ENCODE measurements at places on chromosomes 11 and 22.

- DNase-seq, result no peak
Observed at GRCh38 chr11:6194065-6194581, 4.9 kb upstream of the OR52W1 start.

GRCh38 chr11:20493340-20493739, 105.8 kb downstream of the PRMT3 start:
- DNase-seq, result no peak

DNA sequence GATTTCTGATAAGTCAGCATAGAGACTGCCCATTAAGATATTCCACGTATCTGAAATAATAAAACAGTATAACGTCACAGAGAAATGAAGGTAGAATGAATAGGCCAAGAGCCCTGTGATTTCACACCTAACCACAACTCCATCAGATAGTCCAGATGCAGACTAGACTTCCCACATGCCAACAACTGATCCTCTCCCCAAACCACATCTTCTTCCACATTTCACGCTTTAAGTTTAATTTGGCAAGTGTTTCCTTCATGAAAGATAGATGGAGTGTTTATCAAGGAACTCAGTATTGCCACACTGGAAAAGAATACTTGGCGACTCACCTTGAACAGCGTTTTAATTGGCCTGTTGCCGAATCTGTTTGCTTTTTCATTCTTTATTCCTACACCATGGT, 81.5 kb downstream of the MUC15 start:
- no peak for DNase-seq

- DNase-seq, result no peak
Observed at GRCh38 chr11:12007769-12008737, at the start of gene DKK3. Gene DKK3 (minus strand): TSS chr11:12008626. CDS start chr11:12008582, 44 bp downstream.

DNA sequence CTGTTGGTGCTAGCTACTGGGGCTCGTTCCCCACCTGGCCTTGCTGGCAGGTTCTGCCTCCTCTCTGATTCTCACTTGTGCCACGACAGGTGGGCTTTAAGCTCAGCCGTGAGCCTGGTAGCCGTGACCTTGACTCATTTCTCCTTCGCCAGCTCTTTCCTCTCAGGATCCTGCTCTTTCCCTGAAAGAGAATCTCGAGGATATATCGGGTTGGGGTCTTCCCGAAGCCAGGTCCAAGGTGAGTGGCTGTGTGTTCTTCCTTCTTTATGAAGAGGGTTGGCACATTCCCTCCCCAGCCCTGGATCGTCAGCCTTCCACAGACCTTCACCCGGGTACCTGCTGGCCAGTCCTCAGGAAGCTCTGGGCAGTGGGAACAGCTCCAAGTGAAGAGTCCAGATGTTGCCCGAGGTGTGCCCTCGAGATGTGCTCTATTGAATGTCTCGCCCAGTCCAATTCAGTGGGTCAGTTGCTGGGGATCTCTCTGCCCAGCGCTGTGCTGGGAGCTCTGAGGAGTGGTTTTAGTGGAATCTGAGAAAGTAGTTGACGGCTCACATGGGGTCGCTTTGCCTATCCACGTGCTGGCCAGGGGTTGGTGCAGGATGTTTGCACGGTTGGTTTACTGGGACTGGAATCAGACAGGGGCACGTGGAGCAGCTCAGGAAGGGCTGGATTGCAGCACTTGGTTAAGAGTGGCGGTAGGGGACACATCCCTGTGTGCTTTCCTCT, 1.4 kb downstream of the ZNF74 start:
- DNase-seq, result no peak

- no peak for DNase-seq
Observed at GRCh38 chr11:68261006-68261405, 10.8 kb downstream of the C11orf24 start.

DNA sequence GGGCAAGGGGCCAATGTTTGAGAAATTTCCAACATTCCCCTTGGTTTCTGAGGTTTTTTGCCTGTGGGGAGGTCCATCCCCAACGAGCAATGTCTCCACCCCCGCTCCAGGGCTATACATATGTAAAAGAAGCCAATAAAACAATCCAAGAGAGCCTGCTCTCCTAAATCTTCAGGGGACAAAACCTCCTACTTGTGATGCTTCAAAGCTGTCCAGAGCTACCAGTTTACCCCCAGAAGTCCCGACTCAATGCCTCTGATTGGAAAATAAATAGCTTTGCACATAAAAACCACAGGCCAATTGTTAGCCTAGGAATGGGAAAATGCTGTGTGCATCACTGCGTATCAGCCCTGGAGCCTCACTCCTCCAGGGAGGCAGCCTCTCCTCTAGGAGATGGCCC, 66.0 kb upstream of the PAX6 start:
- DNase-seq, result no peak

DNA sequence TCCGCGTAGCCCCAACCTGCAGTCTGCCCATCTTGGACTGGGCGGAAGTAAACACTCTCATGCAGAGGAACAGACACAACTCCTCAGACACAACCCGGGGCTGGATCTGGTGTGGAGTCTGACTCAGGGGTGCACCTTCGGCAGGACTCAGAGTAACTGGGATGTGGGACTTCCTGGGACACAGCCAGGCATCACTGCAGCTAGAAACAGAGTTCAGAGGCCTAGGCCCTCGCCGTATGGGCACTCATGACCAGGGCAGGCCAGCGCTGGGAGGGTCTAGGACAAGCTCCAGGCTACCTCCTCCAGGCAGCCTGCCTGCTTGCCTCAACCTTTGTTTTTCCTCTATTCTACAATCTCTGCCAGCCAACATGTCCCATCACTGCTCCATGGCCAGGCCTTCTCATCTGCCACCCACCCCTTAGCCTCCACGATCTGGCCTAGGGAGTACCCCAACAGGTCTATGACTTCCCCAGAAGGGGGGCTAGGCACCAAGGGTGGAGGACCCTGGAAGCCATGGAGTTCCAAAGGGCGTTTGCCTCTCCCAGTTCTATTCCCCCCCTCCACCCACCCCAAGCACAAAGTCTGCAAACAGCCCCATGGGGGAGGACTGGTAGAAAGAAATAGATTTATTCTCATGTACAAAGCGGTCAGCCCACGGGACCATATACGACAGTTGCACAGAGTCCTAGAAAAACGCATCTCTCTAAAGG, 98.5 kb downstream of the PDE2A start:
- DNase-seq, result no peak

DNA sequence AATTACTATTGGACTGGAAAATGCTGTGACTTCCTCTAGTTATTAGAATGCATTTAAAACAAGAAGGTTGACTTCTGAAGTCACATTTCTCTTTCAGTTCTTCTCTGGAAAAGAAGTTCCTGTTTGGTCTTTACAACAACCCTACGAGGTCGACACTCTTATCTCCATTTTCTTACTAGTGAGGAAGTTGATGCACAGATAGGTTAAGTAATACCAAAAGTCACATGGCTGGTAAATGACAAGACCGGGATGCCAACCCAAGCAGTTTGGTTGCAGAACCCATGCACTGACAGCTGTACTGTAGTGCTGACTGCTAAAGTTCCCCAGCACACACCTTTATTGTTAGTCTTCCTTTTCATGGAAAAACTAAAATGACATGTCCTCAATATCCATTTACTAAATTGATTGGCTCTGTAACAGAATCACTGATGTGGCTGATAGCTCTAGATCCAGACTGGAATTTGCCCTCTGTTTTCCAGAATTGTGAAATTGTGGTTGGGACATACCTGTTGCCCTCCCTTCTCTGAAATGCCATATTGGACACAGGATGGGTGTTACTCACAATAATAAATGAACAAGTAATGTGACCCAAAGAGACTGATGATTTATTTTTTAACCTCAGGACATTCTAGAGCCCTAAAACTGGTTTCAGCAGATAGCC, 9.4 kb upstream of the TECTA start:
- DNase-seq, result no peak

DNA sequence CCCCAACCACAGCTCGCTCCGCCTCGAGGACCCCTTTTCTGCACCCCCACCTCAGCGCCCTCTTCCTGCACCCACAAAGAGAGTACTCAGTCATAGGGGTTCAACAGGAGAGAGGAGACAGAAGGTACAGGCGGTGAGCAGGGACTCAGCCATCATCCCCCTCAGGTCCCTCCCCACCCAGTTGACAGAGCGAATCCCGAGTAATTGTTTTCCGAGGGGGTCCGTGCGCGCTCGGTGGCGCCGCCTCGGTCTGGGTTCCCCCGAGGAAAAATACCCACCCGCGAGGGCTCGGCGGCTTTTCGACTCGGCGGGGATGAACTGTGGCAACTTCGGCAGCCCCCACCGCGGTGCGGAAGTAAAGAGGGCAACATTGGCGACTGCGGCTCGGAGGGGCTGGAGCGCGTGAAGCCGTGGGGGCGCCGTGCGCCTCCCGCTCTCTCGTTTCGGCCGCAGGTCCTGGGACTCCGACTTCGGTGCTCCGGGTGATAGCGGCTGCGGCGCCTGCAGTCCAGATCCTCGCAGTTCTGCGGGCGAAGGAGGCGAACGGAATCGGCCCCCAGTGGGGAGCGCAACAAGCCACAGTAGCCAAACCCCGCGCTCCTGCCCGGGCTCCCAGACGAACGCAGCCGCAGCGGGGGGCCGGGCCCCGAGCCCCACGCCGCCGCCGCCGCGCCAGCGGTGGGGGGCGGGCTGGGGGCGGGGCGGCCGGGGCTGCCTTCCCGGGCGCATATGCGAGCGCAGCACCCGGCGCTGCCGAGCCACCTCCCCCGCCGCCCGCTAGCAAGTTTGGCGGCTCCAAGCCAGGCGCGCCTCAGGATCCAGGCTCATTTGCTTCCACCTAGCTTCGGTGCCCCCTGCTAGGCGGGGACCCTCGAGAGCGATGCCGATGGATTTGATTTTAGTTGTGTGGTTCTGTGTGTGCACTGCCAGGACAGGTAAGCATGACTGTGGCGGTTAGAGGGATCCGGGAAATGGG, at the start of gene NELL1:
NELL1 (plus strand) TSS at position 743 of the 976 bp plus-strand sequence.
- DNase-seq, result peak; percentile 32

DNA sequence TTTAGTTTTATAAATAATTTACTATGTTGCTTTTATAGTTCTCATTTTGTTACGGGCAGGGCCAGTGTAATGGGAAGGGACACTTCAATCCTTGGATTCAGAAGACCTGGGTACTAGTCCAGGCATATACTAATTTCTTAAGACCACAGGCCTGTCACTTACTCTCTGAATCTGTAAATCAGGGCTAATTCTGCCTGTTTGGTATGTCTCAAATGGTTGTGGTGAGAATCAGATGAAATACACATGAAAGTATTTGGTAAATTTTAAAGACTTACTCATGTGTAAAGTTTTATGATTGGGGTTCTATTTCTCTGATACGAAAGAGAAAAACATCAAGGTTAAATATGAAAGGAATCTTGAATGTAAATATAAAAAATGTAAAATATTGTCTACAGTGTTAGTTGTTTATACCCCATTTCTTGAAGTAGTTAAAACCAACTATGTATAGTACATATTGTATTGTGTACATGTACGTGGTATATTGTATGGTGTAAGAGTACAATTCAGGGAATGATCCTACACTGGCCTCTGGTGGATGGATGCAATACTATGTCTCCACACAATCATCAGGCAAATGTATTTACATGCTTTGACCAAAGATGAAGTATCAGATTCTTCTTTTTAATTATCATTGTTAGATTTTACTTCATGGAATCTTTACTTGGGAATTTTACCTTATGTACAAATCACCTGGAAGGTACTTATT, 24.5 kb upstream of the RAG2 start:
- no peak for DNase-seq

- DNase-seq, result no peak
Observed at GRCh38 chr22:40463683-40464082, 93.3 kb downstream of the SGSM3 start.

DNA sequence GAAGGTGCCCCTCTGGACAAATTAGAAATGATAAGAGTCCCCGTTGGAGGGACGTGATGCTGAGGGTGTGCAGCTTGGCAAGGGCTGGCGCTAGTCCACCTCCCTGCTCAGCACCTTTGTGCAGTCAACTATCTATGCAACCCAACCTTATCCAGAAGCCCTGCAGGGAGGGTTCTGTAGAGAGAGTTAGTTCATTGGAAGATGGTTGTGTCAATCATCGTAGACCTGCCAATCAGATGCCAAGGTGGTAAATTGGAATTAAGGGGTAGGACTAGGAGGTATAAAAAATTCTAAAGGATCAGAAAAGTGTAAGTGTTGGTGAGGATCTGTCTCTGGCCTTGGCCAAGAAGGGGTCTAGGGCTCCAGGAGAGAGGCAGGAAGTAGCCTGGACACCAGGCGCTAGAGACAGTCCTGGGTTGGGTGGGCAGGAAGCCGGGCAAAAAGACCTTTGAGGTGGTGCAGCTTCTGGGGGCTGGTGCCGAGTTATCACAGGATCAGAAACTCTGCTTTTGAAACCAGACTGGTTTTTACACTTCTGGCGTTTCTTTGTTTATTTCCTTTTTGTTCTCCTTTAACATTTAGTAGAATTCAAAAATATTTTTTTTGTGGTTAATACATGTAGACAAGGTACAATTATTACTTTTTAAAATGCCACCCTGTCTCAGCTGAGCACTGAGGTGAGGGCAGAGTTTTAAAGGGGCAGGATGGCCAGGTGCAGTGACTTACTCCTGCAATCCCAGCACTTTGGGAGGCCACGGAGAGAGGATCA, 1.6 kb downstream of the C1QTNF6 start:
- no peak for DNase-seq

DNA sequence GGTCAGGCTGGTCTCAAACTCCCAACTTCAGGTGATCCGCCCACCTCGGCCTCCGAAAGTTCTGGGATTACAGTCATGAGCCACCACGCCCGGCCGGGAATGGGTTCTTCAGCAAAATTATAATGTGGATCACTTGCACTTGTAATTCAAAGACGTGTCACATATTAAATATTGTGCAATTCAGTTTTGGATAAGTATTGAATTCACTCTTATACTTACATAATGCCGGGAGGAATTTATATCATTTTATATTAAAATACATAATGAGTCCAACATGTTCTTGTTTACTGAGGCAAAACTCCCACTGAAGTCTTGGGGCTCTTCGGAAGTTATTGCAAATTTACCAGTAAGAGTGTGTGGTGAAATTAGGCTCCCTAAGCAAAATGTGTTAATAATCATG, 635.2 kb upstream of the LUZP2 start:
- no peak for DNase-seq

- no peak for DNase-seq
Observed at GRCh38 chr11:8527939-8528338, 66.1 kb downstream of the STK33 start.

Measured in HuH-7.5 (cell line).